ENCODE measurements at places on chromosomes 2 and 18.

GRCh38 chr2:64296140-64296480, 151.9 kb upstream of the PELI1 start:
- no peak for DNase-seq

DNA sequence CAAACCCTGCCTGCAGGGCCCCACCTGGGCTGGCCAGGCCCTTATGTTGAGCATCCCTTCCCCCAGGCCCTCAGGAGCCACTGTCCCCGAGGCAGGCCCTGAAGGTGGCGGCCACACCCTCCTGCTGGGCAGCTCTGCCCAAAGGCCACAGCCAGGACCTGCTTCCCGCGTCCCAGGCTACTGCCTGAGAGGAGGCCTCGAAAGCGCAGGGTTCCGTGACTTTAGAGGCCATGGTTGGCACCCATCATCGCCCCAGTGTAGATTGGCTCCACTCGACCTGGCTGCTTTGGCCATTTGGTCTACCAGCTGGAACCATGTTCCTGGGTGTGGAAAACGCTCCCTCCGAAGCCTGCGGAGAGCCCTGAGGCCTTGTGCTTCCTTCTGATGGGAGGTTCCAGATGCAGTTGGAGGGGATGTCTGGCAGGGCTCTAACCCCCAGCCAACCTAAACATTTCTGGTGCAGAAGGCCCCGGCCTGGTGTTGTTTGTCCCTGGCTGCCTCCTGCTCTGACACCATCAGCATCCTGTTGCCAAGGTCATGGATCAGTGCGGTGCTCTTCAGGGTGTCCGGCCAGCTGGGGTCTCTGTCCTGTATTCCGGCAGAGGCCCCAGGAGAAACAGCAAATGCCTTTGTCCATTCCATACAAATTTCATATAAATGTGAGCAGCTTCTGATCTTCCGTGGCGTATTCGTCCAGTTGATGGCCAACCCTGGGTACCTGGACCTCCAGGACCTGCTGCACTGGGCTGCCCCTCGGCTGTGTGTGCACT, 14.7 kb downstream of the CAPN10 start:
- DNase-seq = peak; percentile 4

GRCh38 chr18:60654298-60654697, 281.7 kb upstream of the MC4R start:
- no peak for DNase-seq

DNA sequence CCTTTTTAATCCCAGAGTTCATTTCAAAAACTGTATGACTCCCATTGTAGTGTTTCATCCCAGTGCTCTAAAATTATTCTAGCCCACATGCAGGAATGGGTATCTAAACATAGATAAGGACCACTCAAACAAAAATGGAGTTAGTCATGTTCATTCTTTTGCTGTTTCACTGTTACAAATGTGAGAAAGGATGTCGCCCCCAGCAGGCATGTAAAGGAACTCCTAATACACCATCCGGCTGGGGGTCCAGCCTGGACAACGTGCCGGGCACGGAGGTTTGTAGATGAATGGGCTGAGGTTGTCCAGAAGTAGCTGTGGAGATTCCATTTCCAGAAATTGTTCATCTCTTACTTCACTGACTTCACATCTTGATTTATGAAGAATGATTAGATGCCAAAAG, 101.9 kb upstream of the RAB12 start:
- DNase-seq = no peak

GRCh38 chr2:223970343-223971128, 13.3 kb downstream of the MRPL44 start:
- DNase-seq = no peak

DNA sequence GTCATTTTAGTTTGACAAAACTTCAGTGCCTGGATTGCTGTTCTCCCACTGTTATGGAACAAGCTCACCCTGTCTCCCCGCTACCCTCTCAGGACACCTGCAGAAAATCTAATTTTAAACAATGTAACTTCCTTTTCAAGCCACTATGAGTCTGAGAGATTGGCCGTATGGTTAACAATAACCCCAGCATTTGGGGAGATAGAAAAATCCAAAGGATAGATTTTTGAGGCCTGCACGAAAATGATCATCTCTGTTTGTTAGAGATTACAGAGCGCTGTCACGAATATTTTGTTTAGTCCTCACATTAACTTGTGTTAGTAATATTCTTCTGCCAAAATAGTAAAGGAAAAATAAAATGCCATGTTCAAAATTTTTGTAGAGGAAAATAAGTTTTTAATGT, 24.7 kb downstream of the CAB39 start:
- no peak for DNase-seq

GRCh38 chr2:80112790-80113189, 191.8 kb downstream of the LRRTM1 start:
- DNase-seq = no peak

- no peak for DNase-seq
These were observed 59.0 kb upstream of the ZBTB7C start for GRCh38 chr18:48468151-48468550.

DNA sequence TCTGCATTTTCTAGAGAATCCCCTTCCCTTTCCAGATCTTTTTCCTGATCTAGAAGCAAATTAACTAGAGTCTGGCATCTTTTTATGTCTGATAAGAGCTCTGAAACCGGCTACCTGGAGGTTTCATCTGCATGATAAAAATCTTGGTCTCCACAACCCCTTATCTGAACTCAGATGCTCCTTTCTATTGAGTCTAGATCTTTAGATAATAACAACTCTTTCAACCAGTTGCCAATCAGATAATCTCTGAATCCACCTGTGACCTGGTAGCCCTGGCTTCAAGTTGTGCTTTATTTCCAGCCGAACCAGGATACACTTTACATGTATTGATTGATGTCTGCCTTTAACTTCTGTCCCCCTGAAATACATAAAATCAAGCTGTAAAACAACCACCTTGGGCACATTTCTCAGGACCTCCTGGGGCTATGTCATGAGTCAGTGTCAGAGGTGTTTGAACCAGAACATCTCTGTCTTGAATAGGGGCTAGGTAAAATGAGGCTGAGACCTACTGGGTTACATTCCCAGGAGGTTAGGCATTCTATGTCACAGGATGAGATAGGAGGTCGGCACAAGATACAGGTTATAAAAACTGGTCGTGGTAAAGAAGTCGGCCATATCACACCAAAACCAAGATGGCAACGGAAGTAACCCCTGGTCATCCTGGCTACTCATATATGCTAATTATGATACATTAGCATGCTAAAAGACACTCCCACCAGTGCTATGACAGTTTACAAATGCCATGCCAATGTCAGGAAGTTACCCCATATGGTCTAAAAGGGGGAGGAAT, 20.8 kb downstream of the RALBP1 start:
- no peak for DNase-seq

- DNase-seq = no peak
These were observed 122.0 kb downstream of the ZNF521 start for GRCh38 chr18:25229920-25230319.

GRCh38 chr2:8448824-8449556, 232.9 kb upstream of the ID2 start:
- DNase-seq = no peak

DNA sequence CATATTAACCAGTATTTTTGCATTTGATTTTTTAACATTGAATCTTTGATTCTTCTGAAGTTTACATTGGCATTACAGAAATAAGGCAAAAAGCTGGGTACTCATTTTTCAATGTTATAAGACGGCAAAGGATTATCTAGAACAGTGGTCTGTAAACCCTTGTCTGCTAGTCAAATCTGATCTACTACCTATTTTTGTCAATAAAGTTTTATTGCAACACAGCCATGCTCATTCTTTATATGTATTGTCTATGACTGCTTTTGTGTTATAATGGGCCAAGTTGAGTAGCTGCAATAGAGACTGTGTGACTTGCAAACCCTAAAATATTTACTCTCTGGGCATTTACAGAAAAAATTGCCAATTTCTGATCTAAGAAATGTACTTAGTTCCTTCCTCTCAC, 181.0 kb downstream of the PDE11A start:
- DNase-seq = no peak

DNA sequence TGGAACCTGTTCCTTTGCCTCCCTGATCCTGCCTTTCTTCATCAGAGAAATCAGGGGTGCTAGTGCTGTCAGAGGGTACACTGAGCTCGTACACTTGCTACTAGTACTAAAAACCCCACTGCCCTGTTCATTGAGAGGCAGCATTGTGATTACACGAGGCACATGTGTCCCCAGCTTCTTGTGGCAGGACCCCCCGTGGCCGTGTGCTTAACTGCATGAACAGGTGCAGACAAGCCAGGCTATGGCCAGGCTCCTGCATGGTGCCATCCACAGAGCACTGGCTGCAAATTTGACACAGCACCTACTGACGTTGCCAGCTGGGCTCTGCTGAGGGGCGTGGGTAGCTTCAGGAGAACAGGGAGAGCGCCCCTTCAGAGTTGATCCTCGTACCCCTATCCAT, 248.4 kb downstream of the GLI2 start:
- DNase-seq = no peak

DNA sequence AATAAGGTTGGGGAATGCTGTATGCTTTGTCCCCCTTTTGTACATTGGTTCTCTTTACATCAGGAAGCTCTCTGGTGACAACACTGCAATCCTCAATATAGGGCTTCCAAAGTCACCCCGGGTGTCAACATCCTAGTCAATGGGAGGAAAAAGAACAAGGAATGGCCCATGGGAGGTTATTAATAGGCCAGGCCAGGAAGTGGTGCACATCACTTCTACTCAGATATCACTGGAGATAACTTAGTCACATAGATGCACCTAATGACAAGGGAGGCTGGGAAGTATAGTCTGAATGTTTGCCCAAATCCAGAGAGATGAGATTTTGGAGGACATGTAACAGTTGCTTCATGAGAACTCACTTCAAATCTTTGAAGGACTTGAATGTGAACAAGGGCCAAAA, 274.7 kb downstream of the DYSF start:
- DNase-seq = no peak

DNA sequence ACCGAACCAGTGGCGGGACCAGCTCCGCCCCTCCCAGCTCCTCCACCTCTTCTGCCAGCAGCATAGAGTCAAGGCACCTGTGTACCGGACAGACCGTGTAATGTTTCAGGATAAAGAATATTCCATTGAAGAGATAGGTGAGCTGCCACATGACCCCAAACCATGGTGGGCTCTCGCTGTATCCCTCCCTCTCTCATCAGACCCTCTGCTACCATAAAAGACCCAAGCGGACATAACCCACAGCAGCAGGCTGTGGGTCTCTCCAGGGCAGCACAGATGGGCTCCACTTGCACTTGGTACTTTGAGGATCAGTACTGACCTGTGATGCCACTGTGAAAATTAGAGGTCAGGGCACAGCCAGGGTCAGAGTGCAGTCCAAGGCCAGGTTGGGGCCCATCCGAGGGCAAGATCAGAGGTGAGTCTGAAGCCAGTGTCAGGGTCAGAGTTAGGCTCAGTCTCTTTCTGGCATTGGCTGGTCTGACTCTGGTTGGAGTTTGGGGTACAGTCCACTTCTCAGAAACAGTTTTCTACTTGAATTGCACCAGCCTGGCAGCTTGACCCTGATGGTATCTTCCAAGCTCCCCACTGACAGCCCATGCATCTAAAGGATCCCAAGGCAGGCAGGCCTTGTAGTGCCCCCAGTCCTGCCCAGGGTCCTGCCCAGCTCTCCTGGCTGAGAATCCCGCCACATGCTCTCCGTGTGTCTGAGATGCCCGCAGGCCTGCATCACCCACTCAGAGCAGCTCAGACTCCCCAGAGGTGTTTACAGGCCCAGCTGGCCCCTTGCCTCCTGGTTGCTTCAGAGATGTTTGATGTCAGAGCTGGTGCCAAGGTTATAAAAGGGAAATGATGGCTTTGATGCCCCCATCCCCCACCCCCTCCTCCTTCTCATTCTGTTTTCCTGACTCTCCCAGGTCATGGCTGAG, 212.1 kb downstream of the DYSF start:
- peak; percentile 60 for DNase-seq

GRCh38 chr18:55576001-55576400, 12.0 kb downstream of the TCF4 start:
- no peak for DNase-seq

DNA sequence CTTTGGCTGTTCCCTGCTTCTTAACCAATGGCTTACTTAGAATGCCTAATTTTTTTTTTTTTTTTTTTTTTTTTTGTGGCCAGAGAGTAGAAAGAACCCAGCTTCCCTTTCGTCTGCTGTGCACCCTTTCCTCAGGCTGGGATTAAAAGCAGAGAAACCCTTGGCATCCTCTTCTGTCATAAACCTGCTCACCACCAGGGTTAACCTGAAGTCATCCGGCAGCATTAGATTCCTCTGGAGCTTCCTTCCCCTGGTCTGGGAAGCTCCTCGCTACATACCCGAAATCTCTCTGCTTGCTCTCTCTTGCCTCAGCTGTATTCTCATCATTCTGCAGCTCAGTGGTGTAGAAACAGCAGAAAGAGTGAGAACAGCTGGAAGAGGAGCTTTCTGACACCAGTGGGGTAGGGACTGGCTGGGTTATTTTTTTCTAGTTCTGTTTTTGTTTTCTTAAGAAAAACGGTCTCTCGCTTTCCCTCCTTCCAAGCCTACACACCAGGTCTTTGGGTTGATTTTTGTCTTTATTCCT, 339.0 kb upstream of the MEIS1 start:
- DNase-seq = no peak

DNA sequence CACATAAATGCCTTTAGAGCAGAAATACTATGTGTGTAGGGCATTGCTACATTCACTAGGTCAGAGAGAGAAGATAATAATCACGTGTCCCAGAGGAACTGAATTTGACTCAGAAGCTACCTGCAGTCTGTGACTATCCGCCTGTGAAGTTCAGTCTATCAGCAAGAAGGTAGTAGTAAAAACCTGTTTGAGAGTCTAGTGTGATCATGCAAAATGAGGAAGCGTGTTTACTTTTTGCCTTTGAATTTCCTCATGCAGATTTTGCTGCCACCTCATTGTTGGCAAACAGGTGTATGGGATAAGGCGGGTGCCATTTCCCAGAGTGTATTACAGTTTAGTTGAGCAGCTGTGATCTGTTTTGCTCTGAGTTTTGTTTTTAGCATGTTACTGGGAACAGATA, 403.9 kb upstream of the FANCL start:
- no peak for DNase-seq

GRCh38 chr18:56962322-56962721, 184.6 kb upstream of the BOD1L2 start:
- no peak for DNase-seq

DNA sequence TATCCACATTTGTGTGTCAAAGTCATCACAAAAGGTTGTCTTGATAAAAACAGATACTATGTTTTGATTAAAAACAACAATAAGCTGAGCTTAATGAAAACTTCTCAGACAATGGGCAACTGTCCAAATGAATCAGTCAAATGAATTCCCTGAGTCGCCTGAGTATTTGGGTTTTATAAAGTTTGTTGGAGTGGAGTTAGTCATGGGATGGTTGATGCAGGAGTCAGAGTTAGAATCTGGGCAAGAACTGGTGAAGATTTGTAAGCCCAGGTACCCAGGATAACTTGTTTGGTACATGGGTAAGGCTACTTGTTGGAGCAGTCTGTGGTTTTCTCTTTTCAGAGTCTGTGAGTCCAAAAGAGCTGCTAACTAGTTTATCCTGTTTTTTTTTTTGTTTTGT, 34.4 kb upstream of the RAPGEF4 start:
- no peak for DNase-seq

GRCh38 chr18:11570073-11570588, 39.3 kb upstream of the SLC35G4 start:
- no peak for DNase-seq

- DNase-seq = no peak
These were observed 13.1 kb upstream of the RAX start for GRCh38 chr18:59286341-59286740.

Measured in left colon (tissue), 2 donors.